ENCODE measurements at places on chromosomes 16 and 17.

DNA sequence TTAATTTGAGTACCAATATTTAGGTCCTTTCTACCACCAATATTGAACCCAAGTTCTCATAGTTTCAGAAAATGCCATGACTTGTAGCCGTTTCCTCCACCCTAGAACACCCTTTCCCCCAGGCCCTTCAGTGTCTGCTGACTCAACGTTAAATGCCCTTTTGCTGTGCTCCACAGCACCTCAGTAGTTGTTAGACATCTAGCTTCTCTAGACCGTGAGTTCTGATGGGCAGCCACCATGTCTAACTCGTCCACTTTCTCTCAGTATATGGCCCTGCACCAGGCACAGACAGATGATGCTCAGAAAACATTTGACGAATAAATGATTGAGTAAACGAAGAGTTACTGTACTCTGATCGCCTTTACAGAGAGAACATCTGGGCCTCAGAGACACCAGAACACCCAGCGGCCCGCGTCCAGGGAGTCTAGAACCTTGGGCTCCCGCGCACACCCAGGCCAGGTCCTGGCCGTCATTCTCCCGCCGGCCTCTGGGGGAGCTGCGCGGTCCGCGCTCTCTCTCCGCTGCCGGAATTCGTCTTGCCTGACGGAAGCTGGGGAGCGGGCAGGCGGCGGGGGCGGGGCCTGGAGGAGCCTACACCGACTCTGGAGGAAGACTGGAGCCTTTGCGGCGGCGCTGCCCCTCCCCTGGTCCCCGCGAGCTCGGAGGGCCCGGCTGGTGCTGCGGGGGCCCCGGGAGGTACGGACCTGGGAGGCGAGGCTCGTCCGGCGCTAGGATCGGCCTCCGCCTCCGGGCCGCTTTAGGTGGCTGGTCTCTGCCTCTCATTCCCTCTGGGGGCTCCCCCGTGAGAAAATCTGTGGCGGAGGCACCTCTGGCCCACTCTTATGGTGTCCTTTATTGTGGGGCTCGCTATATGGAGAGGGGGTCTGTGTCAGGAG lies at the start of gene NKIRAS2:
TSS of gene NKIRAS2 (plus strand) at position 582 of the 896 bp plus-strand sequence. CDS start 1,488 bp downstream, outside the sequence.
- DNase-seq, result peak; percentile 92

DNA sequence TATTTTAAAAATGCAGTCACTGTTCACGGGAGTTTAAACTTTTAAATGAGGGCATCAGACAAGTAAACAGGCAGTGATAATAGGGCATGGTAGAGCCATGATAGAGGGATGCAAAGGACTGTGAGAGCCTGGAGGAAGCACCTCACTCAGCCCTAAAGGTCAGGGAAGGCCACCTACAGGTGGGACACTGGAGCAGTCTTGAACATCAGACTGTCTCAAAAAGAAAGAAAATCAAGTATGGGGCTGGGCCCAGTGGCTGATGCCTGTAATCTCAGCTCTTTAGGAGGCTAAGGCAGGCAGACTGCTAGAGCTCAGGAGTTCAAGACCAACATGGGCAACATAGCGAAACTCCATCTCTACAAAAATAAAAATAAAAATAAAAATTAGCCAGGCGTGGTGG lies 31.0 kb upstream of the DHRS7B start:
- DNase-seq, result no peak

DNA sequence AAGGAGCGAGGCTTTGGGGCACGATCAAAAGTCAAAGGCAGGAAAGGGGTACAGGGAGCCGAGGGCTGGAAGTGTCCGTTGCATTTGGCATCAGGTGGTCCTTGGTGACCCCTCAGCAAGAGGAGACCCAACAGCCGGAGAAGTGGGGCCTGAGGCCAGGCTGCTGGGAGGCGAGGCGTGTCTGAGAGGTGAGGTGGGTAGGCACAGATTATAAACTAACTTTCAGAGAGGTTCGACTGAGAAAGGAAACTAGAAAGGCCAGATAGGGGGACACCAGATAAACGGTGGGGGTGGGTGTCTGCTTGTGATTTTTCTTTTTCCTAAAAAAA lies 3.6 kb downstream of the PECAM1 start:
- DNase-seq, result no peak

DNA sequence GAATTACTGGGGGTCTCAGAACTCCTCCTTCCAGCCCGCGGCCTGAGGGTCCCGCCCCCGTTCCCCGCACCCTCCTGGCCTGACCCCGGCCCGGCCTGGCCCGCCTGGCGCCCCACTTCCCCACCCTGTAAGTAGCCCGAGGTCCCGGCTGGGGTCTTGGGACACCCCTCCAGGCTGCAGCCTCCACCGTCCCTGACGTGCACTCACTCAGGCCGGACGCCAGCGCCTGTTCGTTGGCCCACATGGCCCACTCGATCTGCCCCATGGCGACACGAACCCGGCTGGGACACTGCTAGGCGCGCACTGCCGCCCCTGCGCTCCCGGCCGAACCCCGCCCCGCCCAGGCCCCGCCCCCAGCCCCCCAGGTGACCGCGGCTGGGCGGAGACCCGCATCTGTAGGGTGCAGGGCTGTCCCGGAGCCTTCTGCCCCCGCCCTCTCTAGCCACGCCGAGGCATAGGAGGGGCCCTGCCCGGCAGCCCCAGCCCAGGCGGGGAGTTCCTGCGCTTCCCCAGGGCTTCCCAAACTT lies at the start of gene CYBA:
TSS of gene CYBA (minus strand) at position 305 of the 527 bp plus-strand sequence. CDS start at position 265, 40 bp downstream.
- DNase-seq, result peak; percentile 77

DNA sequence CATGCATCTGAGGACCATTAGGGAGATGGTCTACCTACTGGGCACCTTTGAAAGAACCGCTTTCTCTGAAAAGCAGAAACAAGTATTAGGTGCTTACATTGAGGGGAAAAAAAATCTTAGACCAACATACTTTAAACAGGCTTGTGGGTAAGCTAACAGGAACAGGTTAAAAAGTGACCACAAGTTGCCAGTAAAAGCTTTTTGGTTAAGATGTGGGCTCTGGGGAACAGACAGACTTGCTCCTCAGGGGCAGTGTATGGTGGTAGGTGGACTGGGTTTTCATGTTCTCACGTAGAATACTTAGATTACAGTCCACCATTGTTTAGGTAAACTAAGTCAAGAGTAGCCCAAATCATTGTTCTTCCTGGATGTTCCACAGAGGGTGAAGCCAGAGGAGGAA lies 41.2 kb downstream of the REXO5 start:
- no peak for DNase-seq

DNA sequence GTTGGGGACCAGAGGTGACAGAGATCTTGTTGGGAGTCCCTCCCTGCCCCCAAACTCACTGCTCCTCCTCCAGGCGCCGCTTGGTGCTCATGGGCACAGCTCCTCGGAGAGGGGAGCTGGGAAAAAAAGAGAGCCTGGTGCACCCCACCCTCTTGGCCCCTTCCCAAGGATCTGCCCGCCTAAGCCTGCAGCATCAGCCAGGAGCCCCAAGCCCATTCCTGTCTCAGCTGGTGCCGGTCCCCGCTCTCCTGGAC lies 400 bp downstream of the HCFC1R1 start:
- DNase-seq, result no peak

GRCh38 chr17:47905221-47905733 lies 9.2 kb downstream of the SP2 start:
- no peak for DNase-seq

DNA sequence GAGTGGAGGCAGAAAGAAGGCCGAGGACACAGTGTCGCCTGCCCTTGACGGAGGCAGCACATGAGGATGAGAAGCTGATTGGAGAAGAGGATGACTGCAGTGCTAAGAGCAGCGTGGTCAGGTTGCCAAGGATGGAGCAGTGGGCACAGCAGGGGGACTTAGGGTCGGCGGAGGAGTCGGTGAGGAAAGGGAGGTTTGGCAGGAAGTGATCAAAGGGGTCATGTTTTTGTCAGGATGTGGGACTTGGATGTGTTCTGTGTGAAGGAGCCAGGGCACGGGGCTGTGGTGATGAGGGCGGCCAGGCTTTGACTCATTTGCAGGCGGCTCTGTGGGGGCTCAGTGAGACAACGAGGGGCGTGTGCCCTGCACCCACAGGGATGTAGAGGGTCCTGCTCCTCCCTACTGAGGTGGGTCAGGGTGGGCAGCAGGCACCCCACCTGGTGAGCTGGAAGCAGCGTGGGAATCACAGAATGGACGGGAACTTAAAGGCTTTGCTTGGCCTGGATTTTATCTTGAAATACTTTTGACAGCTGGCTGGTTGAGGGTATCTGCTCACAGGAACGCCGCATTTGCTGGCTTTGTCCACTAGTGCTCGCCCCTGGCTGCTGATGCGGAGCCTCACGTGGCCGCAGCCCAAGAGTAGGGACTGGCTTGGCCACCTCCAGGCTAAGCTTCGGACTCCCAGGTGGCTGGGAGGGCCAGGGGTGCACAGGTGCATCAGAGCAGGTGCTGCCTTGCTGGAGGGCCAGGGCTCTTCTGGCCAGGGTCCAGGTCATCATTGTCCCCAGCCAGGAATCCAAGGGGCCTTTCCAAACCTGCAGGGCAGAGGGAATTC lies 6.0 kb downstream of the MPG start:
- DNase-seq, result no peak

- DNase-seq, result no peak
These were observed 17.8 kb downstream of the ZZEF1 start for GRCh38 chr17:4124999-4125398.

GRCh38 chr17:79609673-79610645 lies 892 bp downstream of the RBFOX3 start:
- no peak for DNase-seq

GRCh38 chr16:86959729-86960128 lies 357.5 kb downstream of the C16orf95 start:
- DNase-seq, result no peak

- DNase-seq, result no peak
These were observed 375.3 kb upstream of the PSMD7 start for GRCh38 chr16:73921295-73921694.

GRCh38 chr17:16866436-16866835 lies 105.5 kb downstream of the TNFRSF13B start:
- DNase-seq, result no peak
